Stimulated activated CD4-positive, alpha-beta T cell treated with anti-CD3 and anti-CD28 coated beads, TNF-alpha, amount 100 ng/mL, for 1 hour (primary cell): ENCODE measurements at places on chromosomes 6 and 20.

DNA sequence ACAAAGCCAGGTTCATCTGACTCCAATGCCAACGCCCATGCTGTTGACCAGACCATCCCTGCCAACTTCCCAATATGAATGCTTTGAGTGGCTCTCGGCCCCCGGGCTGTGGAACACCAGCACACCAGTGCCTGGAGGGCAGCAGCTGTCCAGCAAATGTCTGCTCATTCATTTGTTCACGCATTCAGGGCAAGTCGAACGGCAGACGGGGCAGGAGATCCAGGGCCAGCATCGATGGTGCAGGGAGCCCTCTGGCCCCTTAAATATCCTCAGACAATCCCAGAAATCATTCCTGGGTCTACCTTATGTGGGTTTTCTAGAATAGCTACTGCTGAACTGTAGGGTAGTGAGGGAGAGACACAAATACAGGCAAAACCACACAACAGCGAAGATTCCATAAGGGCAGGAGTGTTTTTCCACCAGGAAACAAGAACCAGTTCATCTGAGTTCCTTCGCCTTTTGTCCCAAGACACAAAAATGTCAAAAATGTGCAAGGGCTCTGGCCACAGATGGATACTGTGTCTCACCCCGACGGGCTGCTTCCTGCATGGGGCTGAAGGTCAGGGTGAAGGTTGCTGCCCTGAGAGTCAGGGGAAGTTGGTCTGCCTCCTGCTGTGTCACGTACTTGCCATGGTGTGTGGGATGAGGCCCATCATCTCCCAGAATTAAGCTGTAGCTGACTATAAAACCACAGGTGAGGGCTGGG lies 15.5 kb downstream of the RIPOR3 start:
- DNase-seq, result no peak

DNA sequence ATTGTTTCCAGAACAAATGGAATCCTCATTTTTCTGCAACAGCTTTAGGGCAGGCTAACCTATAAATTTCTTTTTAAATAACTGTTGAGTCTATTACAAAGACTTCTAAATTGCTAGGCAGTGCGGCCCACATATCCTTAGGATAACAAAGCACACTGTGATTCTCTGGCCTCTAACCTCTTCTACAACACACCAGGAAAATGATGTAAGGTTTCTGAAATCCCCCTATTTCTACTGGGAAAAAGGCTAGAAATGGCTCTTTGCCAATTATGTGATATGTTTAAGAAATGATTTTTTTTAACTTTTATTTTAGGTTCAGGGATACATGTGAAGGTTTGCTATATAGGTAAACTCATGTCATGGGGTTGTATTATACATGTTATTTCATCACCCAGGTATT lies 17.3 kb upstream of the NT5E start:
- DNase-seq, result no peak

GRCh38 chr20:11785885-11786507 lies 131.7 kb upstream of the BTBD3 start:
- no peak for DNase-seq

GRCh38 chr6:152575621-152576150 lies 61.5 kb downstream of the SYNE1 start:
- no peak for DNase-seq

- DNase-seq, result no peak
Observed at GRCh38 chr20:10388597-10388996, 45.4 kb downstream of the MKKS start.

DNA sequence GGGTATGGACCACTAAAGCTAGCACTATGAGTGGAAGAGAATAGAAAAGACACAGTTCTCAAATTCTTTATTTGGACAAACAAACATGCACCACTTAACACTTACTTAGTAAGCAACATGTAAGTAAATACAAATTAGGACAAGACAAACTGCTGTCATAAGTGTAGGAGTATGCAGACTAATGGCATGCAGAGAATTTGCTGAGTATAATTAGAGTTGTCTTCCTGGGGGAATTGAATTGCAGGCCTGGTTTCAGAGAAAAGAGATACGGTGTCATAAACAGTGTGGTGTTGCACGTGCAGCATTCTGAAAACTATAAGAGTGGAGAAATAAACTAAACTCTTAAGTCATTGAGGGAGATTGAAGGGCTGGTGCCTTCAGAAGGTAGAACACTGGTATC lies 125.2 kb upstream of the EYA4 start:
- DNase-seq, result no peak

DNA sequence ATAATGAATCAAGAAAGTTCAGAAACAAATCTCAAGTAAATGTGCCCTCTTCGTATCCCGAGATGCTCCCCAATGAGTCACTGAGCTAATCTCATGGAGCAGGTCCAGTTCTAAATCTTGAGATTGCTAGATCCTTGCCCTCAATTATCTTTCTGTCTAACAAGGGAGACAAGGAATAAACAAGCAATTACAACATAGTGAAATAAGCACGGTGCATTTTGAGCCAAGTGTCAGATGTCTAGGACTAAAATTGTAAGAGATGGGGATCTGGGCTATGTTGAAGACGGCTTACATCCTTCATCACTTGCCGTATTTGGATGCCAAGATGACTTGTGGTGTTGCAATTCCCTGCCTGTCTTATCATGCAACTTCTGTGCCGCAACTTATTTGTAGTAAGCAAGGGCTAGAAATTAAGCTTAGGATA lies 56.5 kb upstream of the ADGRF1 start:
- no peak for DNase-seq

GRCh38 chr20:59985864-59986263 lies 27.6 kb downstream of the CDH26 start:
- DNase-seq, result no peak

- DNase-seq, result no peak
Observed at GRCh38 chr20:57526885-57527460, 2.0 kb upstream of the CTCFL start.

DNA sequence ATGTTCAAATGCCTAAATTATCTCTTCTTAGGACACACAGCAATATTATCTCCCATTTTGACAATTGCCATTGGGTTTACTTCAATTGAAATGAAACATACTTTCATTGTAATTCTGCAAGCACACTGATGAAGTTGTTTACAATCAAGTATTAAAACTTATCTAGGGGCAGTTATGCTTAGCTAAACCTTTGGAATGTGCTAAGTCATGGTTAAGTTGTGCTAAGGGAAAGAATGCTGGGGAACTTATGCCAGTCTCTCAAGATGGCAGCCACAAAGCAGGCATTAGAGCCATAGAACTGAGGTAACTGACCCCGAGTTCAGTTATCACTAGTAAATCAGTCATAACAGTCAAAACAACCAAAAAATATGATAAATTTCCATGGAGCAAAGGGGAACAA lies 59.1 kb upstream of the NT5E start:
- DNase-seq, result no peak

DNA sequence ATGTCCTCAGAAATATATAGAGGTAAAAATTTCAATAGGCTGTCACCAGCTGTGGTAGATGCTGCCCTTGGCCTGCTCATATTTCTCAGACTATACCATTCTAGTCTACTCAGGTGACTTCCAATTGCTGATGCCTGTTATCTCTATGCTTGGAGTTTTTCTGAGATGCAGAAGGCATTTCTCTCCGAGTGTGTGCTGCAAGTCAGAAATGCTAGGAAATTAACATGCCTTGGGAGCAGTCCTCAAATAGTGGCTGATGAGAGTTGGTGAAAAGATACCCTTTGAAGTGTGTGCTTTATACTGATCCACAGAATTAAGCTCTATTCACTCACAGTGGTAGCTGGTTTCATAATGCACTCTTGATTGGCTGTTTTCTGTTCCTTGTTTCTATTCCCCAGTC lies 43.2 kb upstream of the PKIB start:
- DNase-seq, result no peak

DNA sequence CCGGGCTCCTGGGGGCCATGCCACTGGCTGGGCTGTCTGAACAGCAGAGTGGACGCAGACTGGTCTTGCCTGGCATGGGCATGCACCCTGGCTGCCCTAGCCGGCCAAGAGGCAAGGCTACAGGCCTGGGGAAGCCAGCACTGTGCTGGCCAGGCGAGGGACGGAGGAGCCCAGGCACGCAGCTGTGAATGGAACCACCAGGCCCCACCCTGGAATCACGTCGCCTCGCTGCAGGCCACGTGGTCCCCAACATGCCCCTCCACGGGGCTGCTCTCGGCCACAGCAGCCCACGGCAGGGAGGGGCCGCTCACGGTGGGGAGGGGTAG lies 4.0 kb downstream of the UCKL1 start:
- DNase-seq, result no peak

- no peak for DNase-seq
Observed at GRCh38 chr6:139841794-139842215, 467.4 kb upstream of the CITED2 start.

DNA sequence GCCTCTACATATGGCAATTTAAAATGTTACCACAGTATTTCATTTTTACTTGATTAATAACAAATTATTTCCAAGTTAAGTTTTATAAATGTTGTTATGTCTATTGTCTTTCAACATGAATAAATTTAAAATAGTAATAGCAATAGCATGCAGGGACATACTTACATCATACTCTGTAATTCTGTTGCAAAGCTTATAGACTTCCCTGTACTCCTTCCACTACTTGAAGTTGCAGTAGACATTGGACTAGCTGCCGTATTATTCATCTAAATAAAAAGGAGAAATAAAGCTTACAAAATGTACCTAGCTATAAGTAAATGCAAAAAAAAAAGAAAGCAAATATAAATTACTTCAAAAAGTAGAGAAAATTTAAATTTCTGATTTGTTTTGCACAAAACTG lies 12.7 kb downstream of the SUPT3H start:
- DNase-seq, result no peak

- no peak for DNase-seq
Observed at GRCh38 chr20:17556837-17557674, 12.8 kb upstream of the DSTN start.

DNA sequence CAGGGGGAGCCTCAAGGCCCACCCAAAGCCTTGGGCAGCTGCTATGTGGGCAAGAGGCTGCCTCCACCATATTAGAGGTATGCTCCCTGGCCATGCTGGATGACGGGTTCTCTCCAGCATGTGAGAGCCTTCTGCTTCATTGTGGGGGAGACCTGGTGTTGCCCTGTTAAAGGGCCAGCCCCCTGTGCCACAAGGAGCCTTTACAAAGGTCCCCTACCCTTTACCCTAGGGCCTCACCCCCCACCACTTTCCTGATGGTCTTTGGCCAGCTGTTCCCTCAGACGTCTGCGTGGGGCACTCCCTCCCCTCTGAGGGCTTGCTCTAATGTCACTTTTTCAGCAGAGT lies 5.2 kb downstream of the ADIG start:
- no peak for DNase-seq

DNA sequence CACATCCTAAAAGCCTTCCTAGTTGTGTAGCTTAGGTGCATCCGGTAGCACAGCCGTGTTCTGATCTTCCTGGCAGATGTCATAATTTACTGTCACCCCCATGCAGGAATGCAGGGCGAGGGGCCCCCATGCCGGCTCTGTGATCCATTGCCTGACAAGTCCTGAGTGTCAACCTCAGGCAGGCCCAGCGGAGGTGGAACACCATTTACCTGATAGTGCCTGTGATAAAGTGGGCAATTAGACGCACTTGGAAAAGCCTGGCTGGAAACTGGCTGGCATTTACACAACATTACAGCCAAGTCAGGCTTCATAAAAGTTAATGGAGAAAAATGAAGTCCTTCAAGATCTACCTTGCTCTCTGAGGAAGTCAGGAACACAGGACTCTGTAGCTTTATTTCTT lies 521.4 kb upstream of the JAG1 start:
- DNase-seq, result no peak

- no peak for DNase-seq
Observed at GRCh38 chr20:19706463-19706862, 51.6 kb upstream of the RIN2 start.

GRCh38 chr20:5001174-5002076 lies at the start of gene SLC23A2:
TSS of gene SLC23A2 (minus strand) at chr20:5001510. CDS start at chr20:4932562, 68,948 bp downstream.
- no peak for DNase-seq

DNA sequence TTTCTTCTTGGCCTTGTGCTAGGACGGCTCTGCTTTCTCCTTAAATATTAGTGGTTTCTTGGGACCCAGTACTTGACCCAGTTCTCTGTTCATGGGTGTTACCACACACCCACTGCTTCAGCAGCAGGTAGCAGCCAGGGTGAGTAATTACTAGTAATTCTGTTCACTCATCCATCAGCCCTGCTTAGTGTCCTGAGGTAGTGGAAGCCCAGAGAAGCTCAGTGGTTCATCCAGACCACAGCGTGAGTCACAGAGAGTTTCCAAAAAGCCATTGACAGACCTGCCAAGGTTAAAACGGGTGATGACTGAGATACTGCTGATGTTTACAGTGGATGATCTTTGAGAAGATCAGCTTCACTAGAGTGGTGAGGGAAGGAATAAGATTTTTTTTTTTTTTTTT lies 51.7 kb upstream of the HINT3 start:
- DNase-seq, result no peak

- peak; percentile 7 for DNase-seq
Observed at GRCh38 chr20:34112600-34113101, 608 bp upstream of the EIF2S2 start.

DNA sequence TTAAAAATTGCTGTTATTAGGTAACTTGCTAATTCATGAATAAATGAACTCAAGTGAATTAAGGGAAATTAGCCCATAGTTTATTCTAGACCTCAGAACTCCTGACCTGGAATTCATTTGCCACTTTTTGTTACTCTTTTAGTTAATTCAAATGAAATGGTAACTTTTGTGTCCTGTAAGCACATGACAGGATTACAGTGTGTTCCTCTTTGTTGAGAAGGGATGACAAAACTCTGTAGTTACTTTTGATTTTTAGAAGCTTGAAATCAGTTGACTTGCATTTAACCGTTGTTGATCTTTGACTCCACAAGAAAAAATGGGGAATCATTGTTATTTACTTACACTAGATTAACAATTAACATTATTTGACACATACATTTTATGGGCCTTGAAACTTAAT lies 6.2 kb downstream of the SLC9A8 start:
- DNase-seq, result no peak

- DNase-seq, result no peak
Observed at GRCh38 chr6:71034563-71035345, 77.9 kb upstream of the B3GAT2 start.

- DNase-seq, result no peak
Observed at GRCh38 chr6:40295251-40295950, 291.8 kb downstream of the LRFN2 start.
